Naive thymus-derived CD4-positive, alpha-beta T cell (primary cell): ENCODE measurements at places on chromosomes 1 and 21. TPM values are rescaled to one million over a fixed set of nuclear protein-coding genes. Genes with fewer than 3 reads are reported as not detected.

FMO4 gene
- total RNA-seq = 3.5 TPM

DNA sequence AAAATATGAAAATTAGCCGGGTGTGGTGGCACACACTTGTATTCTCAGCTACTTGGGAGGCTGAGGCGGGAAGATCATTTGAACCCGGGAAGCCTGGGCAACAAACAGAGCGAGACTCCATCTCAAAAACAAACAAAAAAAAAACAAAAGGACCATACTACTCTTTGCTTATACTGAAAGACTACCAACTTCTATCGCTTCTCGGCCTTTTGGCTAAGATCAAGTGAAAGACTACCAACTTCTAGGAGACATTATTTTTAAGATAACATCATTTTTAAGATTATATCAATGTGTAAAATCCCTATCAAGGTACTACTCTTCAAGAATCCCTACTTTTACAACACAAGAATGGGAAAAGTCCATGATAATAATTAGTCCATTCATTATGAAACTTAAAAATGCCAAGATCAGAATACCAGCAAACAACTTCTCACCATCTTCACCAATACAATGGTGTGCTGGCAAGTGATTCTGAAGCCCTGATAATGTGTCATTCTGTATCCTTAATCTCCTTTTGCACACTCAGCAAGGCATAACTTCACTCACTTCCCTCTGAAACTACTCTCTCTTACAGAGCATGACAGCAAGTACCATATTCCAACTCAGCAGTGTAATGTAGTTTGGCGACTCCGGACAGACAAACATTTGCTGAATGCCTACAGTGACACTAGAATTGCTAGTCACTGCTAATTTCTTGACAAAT lies 1.7 kb downstream of the PTP4A2 start:
- DNase-seq = no peak

DNA sequence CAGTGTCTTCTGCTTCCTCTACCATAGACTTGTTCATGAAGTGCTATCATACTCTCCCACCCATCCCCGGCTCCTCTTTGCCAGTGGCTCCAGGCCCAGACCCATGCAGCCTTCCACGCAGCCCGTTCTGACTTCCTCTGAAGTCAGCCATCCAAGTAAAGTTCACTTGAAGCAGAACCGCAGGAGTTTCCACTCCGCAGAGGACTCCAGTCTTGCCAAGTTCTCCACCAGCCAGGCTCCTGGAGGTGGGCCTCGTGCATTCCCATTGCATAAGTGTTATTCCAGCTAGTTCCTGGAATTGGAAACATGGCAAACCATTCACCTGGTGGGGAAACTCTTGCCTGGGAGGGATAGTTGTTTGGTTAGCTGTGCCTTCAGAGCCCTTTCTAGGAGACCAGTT lies 185.1 kb downstream of the PLPP3 start:
- DNase-seq = no peak

DNA sequence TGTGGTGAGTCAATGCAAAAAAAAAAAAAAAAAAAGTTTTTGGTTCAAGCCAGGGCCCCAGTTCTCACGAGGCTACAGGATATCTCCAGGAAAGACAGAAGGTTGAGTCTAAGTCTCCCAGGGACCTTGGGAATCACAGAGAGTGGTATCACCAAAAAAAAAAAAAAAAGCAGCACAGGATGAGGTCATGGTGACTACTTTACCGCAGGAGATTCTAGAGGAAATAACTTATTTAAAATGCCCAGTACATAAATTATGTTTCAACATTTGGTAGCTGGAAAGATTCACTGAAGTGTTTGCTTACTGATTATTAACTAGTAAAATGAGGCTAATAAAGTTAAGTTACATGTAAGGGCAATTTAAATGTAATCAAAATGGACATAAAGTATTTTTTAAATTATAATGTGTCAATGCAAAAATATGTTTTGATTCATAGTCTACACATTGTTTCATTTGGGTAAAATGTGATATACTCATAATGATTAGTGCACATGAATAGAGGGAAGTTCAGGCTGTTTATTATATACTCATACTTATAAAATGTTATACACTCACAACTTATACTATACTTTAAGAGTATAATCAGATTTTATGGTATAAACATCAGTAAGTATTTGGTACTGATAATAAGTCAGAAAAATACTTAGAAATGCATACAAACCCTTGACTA lies 84.1 kb downstream of the PLPPR5 start:
- DNase-seq = no peak

DNA sequence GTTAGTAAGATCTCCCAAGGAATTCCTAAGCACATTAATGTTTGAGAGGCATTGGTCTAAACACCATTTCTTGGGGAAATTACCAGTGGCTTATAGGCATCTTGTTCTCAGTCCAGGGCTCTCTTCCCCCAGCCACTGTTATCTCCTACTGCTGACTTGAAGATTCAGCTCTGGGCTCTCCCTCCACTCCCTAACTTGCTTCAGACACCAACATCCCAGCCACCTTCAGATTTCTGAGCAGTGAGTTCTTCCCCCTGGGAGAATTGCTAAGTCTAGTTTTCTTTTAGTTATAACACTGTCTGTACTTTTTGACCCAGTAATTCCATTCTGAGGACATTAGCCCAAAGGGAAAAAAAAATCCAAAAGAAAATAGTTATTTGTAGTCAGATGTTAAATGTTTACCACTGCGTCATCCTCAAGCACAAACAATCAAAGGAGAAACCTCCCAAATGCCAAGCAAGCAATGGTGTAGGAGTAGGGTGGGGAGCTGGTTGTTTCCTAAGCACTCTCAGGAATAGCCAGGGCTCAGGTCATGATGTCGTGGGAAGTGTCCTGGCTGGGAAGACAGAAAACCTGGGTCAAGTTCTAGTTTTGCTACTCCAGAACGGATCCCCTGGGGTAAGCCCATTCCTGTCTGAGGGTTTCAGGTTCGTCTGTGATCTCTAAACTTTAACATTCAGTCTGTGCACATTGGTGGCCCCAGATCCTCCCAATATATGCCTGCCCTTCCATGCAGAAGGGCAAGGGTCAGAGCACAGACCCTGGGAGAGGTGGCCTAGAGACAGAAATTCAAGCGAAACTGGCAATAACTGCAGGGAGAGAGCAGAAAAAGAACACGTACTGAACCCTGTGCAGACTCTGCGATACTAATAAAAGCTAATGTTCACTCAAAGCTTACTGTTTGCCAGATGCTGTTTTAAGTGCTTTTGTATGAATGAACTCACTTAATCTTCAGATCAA lies 191.1 kb upstream of the FGGY start:
- no peak for DNase-seq

GRCh38 chr1:157466011-157466410 lies 86.3 kb downstream of the FCRL5 start:
- DNase-seq = no peak
